ENCODE measurements at places on chromosomes 3 and 15. TPM values are rescaled to one million over a fixed set of nuclear protein-coding genes. Genes with fewer than 3 reads are reported as not detected.

DNA sequence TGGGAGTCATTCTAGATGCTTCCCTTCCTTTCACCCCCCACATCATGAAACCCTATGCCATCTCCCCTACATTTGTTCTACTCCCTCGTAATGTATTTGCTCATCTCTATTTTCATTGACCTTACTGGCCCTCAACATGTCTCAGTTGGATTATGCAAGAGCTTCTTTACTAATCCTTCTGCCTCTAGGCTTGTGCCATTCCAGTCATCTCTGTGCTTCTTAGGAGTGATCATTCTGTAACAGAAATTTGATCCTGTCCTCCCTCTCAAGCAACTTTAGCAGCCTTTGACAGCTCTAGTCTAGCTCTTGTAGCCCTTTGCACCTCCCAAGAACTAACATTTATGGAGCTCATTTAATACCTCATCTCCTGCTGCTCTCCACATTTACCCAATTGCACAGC is 64.7 kb downstream of the ISL2 start:
- no peaks in the 10 kb centered on the region for H3K27me3 ChIP-seq
- no peaks in the 10 kb centered on the region for H3K36me3 ChIP-seq
- no peak overlapping the region for H3K4me3 ChIP-seq
- no peak for DNase-seq
- no peaks in the 10 kb centered on the region for H3K4me1 ChIP-seq

DNA sequence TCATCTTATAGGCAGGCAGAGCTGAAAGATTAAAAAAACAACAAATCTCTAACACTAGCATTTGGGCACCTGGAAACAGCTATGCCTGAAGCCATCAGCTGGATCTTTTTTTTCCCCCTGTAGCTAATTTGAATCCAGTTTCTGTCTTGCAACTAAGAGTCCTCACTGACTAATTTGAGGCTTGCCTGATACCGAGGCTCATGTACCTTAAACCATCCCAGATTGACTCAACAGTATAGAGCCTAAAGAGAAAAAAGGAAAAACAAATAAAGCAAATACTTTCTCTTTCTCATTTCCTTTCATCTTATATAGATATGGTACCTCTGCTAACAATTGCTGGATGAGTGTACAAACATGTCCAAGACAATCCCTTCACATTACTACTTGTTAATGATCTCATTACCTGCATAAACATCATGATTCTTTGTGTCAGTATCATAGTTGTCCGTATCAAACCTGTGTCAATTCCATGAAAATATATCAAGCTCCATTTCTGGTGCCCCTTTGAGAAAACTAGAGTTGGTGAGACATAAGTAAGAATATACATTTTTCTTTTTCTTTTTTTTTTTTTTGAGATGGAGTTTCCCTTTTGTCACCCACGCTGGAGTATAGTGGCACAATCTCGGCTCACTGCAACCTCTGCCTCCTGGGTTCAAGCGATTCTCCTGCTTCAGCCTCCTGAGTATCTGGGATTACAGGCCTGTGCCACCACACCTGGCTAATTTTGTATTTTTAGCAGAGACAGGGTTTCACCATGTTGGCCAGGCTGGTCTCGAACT is 43.1 kb downstream of the BHLHE40 start:
- no peaks in the 10 kb centered on the region for H3K36me3 ChIP-seq
- no peak for DNase-seq
- H3K27ac ChIP-seq: peak overlapping the region; percentile 67
- H3K27me3 ChIP-seq: no peaks in the 10 kb centered on the region
- no peak overlapping the region for H3K4me3 ChIP-seq
- H3K4me1 ChIP-seq: peaks cover 78% of the 10 kb centered on the region

CAMKV gene
- not detected for total RNA-seq

PROK2 gene
- 2.8 TPM for total RNA-seq

DNA sequence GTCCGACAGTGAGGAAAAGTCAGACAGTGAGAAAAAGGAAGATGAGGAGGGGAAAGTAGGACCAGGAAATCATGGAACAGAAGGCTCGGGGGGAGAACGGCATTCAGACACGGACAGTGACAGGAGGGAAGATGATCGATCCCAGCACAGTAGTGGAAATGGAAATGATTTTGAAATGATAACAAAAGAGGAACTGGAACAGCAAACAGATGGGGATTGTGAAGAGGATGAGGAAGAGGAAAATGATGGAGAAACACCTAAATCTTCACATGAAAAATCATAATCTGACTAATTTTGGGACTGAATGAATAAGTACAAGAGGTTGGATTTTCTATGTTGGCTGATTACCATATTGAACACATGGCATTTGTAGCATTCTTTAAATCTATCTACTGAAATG is 26.2 kb downstream of the SEC62 start:
- no peaks in the 10 kb centered on the region for H3K4me1 ChIP-seq
- H3K36me3 ChIP-seq: peaks cover 29% of the 10 kb centered on the region
- no peaks in the 10 kb centered on the region for H3K27me3 ChIP-seq
- H3K4me3 ChIP-seq: no peak overlapping the region

GRCh38 chr3:36196058-36196457 is 184.2 kb upstream of the STAC start:
- no peak overlapping the region for H3K4me3 ChIP-seq
- no peaks in the 10 kb centered on the region for H3K4me1 ChIP-seq
- H3K27ac ChIP-seq: no peak overlapping the region
- H3K36me3 ChIP-seq: no peaks in the 10 kb centered on the region
- no peak for DNase-seq
- H3K27me3 ChIP-seq: no peaks in the 10 kb centered on the region

DNA sequence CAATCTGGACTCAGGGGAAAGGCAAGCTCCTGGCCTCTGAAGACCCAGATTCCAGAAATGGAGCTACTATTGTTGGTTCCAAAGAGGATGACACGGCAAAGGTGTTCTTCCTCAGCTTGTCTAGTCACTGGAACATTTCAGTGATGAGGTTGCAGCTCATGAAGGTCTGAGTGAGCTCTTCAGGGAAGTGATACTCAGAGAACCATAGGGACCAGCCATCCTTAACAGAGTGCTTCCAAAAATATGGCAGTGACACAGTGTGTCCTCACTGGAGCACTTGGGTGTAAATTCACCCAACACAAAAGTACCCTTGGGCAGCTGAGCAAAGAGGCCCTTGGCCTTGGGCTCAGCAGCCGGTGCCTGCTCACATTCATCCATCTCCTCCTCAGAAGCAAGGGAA is 46.3 kb downstream of the SPTSSB start:
- H3K27ac ChIP-seq: no peak overlapping the region
- H3K4me3 ChIP-seq: no peak overlapping the region
- no peaks in the 10 kb centered on the region for H3K4me1 ChIP-seq
- no peak for DNase-seq

NTRK3 gene
- total RNA-seq: not detected

- H3K27me3 ChIP-seq: no peaks in the 10 kb centered on the region
- no peak overlapping the region for H3K4me3 ChIP-seq
- peaks cover 6% of the 10 kb centered on the region for H3K36me3 ChIP-seq
- peak overlapping the region; percentile 95 for H3K27ac ChIP-seq
- DNase-seq: peak; percentile 70
- H3K4me1 ChIP-seq: peaks cover 45% of the 10 kb centered on the region
Observed at GRCh38 chr15:41772720-41773331, 1.5 kb upstream of the MAPKBP1 start.

PCCB gene
- 24.7 TPM for total RNA-seq

GRCh38 chr15:100890051-100890720 is 10.6 kb downstream of the ALDH1A3 start:
- no peaks in the 10 kb centered on the region for H3K4me1 ChIP-seq
- H3K27ac ChIP-seq: no peak overlapping the region
- H3K4me3 ChIP-seq: no peak overlapping the region
- peaks cover 58% of the 10 kb centered on the region for H3K27me3 ChIP-seq
- H3K36me3 ChIP-seq: no peaks in the 10 kb centered on the region

- DNase-seq: no peak
- no peak overlapping the region for H3K27ac ChIP-seq
- H3K27me3 ChIP-seq: no peaks in the 10 kb centered on the region
- H3K4me3 ChIP-seq: no peak overlapping the region
Observed at GRCh38 chr3:172312001-172312400, 136.3 kb downstream of the GHSR start.

DNA sequence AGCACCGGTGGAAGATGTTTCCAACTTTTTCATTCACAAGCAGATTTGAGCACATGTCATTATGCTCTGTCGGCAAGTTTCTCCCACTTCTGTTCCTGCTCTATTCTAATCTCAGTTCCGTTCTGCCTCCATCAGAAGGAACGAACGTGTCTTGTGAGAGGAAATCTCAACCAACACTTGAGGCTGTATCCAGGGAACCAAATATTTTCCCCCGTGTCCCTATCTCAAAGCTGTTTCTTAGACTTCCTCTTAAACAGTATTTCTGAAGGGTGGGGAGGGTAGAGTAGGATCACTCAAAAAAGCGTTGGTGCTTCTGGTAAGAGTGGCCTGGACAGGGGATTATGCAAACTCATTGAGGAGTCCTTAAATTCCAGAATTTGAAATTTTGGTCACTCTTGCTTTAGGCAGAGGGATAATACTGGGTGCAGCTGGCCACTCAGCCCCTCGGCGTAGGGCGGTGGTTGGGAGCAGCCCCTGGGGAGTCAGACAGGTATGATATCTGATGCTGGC is 54.9 kb downstream of the FRMD4B start:
- H3K36me3 ChIP-seq: no peaks in the 10 kb centered on the region
- no peak for DNase-seq
- H3K27me3 ChIP-seq: peaks cover 8% of the 10 kb centered on the region
- no peak overlapping the region for H3K27ac ChIP-seq
- peaks cover 27% of the 10 kb centered on the region for H3K4me1 ChIP-seq

GRCh38 chr3:195210266-195210973 is 60.5 kb downstream of the XXYLT1 start:
- no peak overlapping the region for H3K4me3 ChIP-seq
- H3K4me1 ChIP-seq: peaks cover 6% of the 10 kb centered on the region
- H3K36me3 ChIP-seq: no peaks in the 10 kb centered on the region
- no peaks in the 10 kb centered on the region for H3K27me3 ChIP-seq
- no peak overlapping the region for H3K27ac ChIP-seq
- no peak for DNase-seq

DNA sequence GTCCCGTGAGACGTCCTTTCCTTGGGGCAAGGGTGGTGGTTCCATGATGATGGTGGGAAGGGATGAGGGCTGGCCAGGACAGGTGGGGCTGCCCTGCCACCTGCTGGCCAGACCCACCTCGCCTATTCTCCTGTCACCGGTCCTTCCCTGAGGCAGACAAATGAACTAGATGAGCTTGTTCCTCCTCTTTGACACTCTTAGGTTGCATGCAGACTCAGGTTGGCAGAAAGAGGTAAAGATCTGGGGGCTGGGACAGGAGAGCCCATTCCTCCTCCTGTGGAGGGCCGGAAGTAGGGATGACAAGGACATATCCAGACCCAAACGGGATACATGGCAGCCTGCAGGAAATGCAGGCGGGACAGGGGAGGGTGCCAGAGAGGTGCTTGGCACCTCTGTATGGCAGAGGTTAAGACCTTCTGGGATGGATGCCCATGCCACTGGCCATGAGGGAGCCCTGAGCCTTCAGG is 38.6 kb downstream of the ACSBG1 start:
- no peak overlapping the region for H3K4me3 ChIP-seq
- peak; percentile 58 for DNase-seq
- H3K36me3 ChIP-seq: no peaks in the 10 kb centered on the region
- no peaks in the 10 kb centered on the region for H3K27me3 ChIP-seq

- no peaks in the 10 kb centered on the region for H3K4me1 ChIP-seq
- peaks cover 17% of the 10 kb centered on the region for H3K27me3 ChIP-seq
- H3K27ac ChIP-seq: no peak overlapping the region
- DNase-seq: no peak
Observed at GRCh38 chr3:161413855-161414210, 42.5 kb upstream of the SPTSSB start.

DNA sequence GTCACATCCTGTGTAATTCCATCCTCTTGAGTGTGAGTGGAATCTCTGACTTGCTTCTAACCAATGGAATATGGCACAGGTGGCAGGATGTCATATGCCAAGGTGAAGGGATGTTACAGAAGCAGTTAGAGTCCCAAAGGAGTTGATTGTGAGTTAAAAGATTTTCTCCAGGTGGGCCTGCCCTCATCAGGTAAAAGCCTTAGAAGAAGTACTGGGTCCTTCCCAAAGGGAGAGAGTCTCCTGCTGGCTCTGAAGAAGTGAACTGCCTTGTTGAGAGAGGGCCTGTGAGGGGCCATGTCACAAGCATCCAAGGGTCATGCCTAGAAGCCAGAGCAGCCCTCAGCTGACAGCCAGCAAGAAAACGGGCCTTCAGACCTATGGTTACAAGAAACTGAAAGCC is 13.1 kb downstream of the CMTM7 start:
- H3K4me1 ChIP-seq: peaks cover 43% of the 10 kb centered on the region
- DNase-seq: no peak
- peaks cover 27% of the 10 kb centered on the region for H3K36me3 ChIP-seq

- no peak overlapping the region for H3K4me3 ChIP-seq
- no peak for DNase-seq
- peaks cover 11% of the 10 kb centered on the region for H3K36me3 ChIP-seq
- peaks cover 18% of the 10 kb centered on the region for H3K27me3 ChIP-seq
- H3K27ac ChIP-seq: no peak overlapping the region
Observed at GRCh38 chr3:109803274-109803673, 465.9 kb upstream of the DPPA4 start.

DNA sequence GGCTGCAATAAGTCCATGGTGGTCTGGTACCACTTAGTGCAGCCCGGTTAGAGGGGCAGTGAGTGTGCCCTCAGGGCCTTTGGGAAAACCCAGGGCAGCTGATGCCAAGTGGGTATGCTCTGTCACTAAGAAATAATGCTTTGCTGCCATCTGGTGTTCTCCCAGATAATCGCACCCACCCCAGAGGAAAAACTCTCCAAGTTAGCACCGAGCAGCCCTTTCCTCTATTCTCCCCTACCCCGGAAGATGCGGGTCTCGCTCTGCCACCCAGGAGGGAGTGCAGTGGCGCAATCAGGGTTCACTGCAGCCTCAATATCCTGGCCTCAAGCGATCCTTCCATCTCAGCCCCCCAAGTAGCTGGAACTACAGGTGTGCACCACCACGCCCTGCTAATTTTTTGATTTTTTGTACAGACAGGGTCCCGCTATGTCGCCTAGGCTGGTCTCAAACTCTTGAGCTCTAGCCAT is 21.3 kb upstream of the DAPK2 start:
- DNase-seq: peak; percentile 70
- H3K27me3 ChIP-seq: no peaks in the 10 kb centered on the region
- H3K36me3 ChIP-seq: peaks cover 15% of the 10 kb centered on the region
- peak overlapping the region; percentile 49 for H3K27ac ChIP-seq
- H3K4me3 ChIP-seq: no peak overlapping the region

GRCh38 chr15:73005032-73005431 is 47.2 kb upstream of the NEO1 start:
- H3K27ac ChIP-seq: no peak overlapping the region
- H3K4me3 ChIP-seq: no peak overlapping the region
- DNase-seq: no peak
- H3K36me3 ChIP-seq: no peaks in the 10 kb centered on the region
- peaks cover 48% of the 10 kb centered on the region for H3K27me3 ChIP-seq
- peaks cover 2% of the 10 kb centered on the region for H3K4me1 ChIP-seq

GRCh38 chr15:50751394-50751793 is 14.1 kb downstream of the SPPL2A start:
- H3K4me1 ChIP-seq: peaks cover 25% of the 10 kb centered on the region
- no peak for DNase-seq
- H3K4me3 ChIP-seq: no peak overlapping the region
- no peaks in the 10 kb centered on the region for H3K27me3 ChIP-seq

- H3K27me3 ChIP-seq: no peaks in the 10 kb centered on the region
- DNase-seq: no peak
- no peak overlapping the region for H3K4me3 ChIP-seq
- H3K36me3 ChIP-seq: no peaks in the 10 kb centered on the region
Observed at GRCh38 chr3:39934696-39935095, 125.3 kb downstream of the MYRIP start.

Data from activated CD4-positive, alpha-beta memory T cell treated with anti-CD3 and anti-CD28 coated beads, Interleukin-2, amount 10 ng/mL, durations not matched to agents 7 days and 5 days (primary cell).